ENCODE measurements at places on chromosomes 3 and 15. TPM values are rescaled to one million over a fixed set of nuclear protein-coding genes. Genes with fewer than 3 reads are reported as not detected.

Gene PRTG
- total RNA-seq = 2.3 TPM

Gene TUSC7
- total RNA-seq = not detected

Gene CFAP92
- 0.48 TPM for total RNA-seq

Gene P2RY1
- total RNA-seq = 2.7 TPM

Gene SPTBN5
- total RNA-seq = 15.2 TPM
